ENCODE measurements at places on chromosomes 13 and 19. TPM values are rescaled to one million over a fixed set of nuclear protein-coding genes. Genes with fewer than 3 reads are reported as not detected.

Gene ZNF30
- total RNA-seq, result 0.98 TPM

Gene SPTBN4
- 0.68 TPM for total RNA-seq

GRCh38 chr19:29855087-29855486 lies 43.3 kb downstream of the CCNE1 start:
- DNase-seq, result no peak

DNA sequence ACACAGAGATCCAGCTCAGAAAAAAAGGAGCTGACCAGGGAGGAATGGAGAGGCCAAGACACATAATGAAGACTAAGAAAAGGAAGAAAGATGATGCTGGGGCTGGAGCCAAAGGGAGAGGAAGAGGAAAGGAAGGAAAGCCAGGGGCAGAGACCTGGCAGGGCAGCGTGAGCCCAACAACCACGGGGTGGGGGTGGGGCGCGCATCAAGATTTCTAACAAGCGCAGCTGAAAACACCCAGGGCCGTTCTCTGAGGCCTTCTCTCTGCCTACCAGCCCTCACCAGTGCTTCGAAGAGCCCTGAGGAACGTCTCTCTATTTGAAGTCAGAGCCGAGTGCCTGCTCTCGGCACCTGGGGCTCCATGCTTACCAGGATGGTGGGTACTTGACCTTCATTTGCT lies 23.6 kb upstream of the POU2F2 start:
- no peak for DNase-seq

GRCh38 chr13:64154514-64154913 lies 2738.9 kb upstream of the PCDH20 start:
- no peak for DNase-seq

DNA sequence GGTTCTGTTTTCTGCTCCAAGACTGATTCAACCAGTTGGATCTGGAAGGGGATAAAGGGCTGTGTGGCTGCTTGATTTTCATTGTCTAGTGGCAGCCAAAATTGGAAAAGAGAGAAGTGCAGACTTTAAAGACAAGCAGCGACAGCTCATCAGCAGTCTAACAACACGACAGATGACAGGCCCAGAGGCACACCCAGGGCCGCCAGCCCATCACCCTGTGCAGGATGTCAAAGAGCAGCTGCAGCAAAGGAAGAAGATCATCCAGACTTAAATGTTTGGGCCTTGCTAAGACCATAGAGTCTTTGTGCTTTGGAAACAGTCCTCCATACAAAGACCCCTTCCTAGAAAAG lies 421.0 kb upstream of the KLF12 start:
- DNase-seq, result no peak

Gene ZNF726
- 0.73 TPM for total RNA-seq

Gene FBXO27
- total RNA-seq, result 7.0 TPM

GRCh38 chr19:2119921-2120785 lies 23.4 kb downstream of the IZUMO4 start:
- DNase-seq, result no peak

DNA sequence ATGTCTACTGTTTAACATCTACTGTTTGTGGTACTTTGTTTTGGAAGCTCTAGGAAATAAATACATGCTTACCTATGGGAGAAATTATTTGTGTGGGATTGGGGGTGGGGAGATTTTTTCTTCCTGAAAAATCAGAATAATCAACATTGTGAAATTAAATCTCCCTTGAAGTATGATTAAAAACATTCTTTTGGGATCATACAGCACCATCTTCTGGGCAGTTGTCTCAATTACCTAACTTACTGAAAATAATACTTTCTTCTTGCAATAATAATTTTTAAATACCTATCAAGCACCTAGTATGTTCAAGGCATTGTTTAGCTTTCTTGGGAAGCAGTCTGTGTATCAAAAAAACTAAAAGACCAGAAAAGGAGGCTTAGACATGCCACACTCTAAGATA lies 576.5 kb upstream of the ARGLU1 start:
- no peak for DNase-seq

- no peak for DNase-seq
These were observed 462 bp upstream of the MPHOSPH8 start for GRCh38 chr13:19632915-19633478.

Gene FCAR
- 0.61 TPM for total RNA-seq

DNA sequence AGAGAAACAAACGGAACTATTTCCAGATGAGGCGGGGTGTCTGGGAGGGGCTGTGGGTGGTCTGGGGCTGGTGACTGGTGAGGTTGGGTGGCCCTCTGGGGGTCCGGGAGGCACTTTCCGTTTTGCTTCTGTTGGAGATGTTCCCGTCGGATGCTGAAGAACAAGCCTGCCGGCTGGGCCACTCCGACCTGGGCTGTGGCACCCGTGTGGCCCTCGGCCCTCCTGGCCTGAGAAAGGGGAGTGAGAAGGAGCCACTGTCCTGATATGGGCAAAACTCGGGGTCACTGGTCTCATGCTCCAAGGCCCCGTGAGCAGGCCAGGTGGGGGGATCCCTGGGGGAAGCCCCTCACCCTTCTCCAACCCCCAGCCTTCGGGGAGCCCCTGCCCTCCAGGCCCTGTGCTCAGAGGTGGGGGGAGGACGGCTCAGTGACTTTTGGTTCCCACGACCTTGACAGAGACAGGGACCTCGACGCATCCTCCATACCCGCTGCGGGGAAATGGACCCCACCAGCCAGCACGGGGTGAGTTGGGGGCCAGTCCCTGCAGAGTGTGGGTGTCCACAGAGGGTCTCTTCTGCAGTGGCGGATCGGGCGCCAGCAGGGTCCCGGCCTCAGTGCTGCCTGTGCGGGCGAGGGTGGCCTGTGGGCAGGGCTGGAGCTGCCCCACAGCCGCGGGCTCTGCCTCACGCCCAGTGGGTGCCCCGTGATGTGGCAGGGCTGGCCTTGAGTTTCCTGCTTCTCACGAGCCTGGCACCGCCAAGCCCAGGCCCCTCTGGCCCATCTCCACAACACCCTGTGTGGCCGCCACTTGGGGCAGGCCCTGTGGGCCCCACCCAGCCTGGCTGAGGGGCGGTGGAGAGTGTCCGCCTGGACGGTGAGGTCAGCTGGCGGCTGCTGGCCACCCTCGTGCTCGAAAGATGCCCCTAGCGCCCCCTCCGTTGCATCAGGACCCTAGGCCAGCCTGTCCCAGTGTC lies 4.4 kb upstream of the TBXA2R start:
- DNase-seq, result peak; percentile 51
